ENCODE measurements at places on chromosomes 12 and 14. TPM values are rescaled to one million over a fixed set of nuclear protein-coding genes. Genes with fewer than 3 reads are reported as not detected.

PRPH gene
- 40.5 TPM for total RNA-seq

CDH24 gene
- 7.5 TPM for total RNA-seq

GPR84 gene
- total RNA-seq = not detected

A2M gene
- 234 TPM for total RNA-seq

HSPA2 gene
- 80.3 TPM for total RNA-seq

- no peak overlapping the region for H3K27ac ChIP-seq
- H3K36me3 ChIP-seq = peaks cover 24% of the 10 kb centered on the region
- peaks cover 3% of the 10 kb centered on the region for H3K4me1 ChIP-seq
Observed at GRCh38 chr12:121227294-121227693, 17.4 kb downstream of the P2RX4 start.

- no peaks in the 10 kb centered on the region for H3K36me3 ChIP-seq
- H3K27ac ChIP-seq = no peak overlapping the region
- DNase-seq = no peak
- H3K4me1 ChIP-seq = peaks cover 13% of the 10 kb centered on the region
Observed at GRCh38 chr12:55937981-55938380, 7.0 kb downstream of the DGKA start.

GRCh38 chr12:8637666-8638065 lies 25.0 kb downstream of the MFAP5 start:
- no peaks in the 10 kb centered on the region for H3K36me3 ChIP-seq
- no peaks in the 10 kb centered on the region for H3K27me3 ChIP-seq
- no peak for DNase-seq
- H3K4me1 ChIP-seq = no peaks in the 10 kb centered on the region

DNA sequence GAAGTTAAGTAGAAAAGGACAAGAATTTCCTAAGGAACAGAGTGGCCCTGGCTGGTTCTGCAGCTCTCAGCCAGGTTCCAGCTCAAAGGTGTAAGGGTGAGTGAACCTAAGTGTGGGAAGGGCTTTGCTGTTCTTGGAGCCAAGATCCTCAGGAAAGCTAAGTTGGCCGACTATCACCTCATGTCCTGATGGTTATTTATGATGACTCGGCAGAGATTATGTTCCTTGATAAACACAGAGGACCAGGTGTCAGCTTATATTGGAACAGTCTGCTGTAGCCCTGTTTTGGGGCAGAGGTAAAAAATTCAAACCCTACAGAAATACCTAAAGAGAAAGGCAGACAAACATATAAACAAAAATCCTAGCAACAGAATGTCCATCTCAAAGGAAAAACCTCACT lies 128.5 kb downstream of the TBX3 start:
- no peak for DNase-seq
- no peaks in the 10 kb centered on the region for H3K36me3 ChIP-seq
- no peak overlapping the region for H3K27ac ChIP-seq
- peaks cover 14% of the 10 kb centered on the region for H3K27me3 ChIP-seq
- no peak overlapping the region for H3K4me3 ChIP-seq
- H3K4me1 ChIP-seq = no peaks in the 10 kb centered on the region

Measured in sigmoid colon (tissue), 7 donors.